Heart left ventricle (tissue), 16 donors: ENCODE measurements at places on chromosomes 2 and 18. TPM values are rescaled to one million over a fixed set of nuclear protein-coding genes. Genes with fewer than 3 reads are reported as not detected.

The MYO3B gene
- total RNA-seq: 0.10 TPM

The LRP1B gene
- 0.11 TPM for total RNA-seq

The MCEE gene
- 31.0 TPM for total RNA-seq

The GLI2 gene
- 1.0 TPM for total RNA-seq

The XDH gene
- not detected for total RNA-seq

The DUSP2 gene
- 2.7 TPM for total RNA-seq

The TMEM198 gene
- total RNA-seq: 4.7 TPM

The FSHR gene
- total RNA-seq: not detected

The VAMP5 gene
- total RNA-seq: 31.2 TPM

The AGFG1 gene
- total RNA-seq: 55.3 TPM

The TWIST2 gene
- total RNA-seq: 0.39 TPM

The MC4R gene
- not detected for total RNA-seq

The SH2D6 gene
- not detected for total RNA-seq

The REG3A gene
- not detected for total RNA-seq

The MC2R gene
- total RNA-seq: not detected

The ABCG8 gene
- not detected for total RNA-seq

The SCN9A gene
- total RNA-seq: 0.69 TPM

The SIX3 gene
- total RNA-seq: not detected

The COX7A2L gene
- total RNA-seq: 138 TPM

The KANSL1L gene
- 16.9 TPM for total RNA-seq

The ZBTB7C gene
- 2.4 TPM for total RNA-seq

The REG1B gene
- not detected for total RNA-seq

The FTCDNL1 gene
- total RNA-seq: 2.2 TPM

The EML6 gene
- 1.2 TPM for total RNA-seq

The CCDC141 gene
- total RNA-seq: 251 TPM

The LIMS4 gene
- 2.8 TPM for total RNA-seq

The MYO7B gene
- total RNA-seq: 0.90 TPM

The LOXL3 gene
- total RNA-seq: 3.1 TPM

The NT5DC4 gene
- total RNA-seq: not detected

The CPO gene
- 0.67 TPM for total RNA-seq

The SPHKAP gene
- total RNA-seq: 65.6 TPM

The PRKAG3 gene
- total RNA-seq: not detected

The PAIP2B gene
- total RNA-seq: 89.0 TPM
